ENCODE measurements at places on chromosomes 11 and 22.
A peak's percentile ranks its signal among the peaks of the same experiment; 100 is the strongest.

DNA sequence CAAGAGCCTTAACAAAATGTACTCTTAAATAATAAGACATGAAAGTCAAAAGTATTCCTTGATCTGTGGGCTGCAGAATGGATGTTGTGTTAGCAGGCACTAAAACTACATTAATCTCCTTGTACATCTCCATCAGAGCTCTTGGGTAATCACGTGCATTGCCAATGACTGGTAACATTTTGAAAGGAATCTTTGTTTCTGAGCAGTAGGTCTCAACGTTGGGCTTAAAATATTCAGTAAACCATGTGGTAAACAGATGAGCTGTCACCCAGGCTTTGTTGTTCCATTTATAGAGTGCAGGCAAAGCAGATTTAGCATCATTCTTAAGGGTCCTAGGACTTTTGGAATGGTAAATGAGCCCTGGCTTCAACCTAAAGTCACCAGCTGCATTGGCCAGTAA, 152.9 kb downstream of the PKNOX2 start:
- no peak for DNase-seq

GRCh38 chr22:17007257-17007656, 765 bp downstream of the GAB4 start:
- DNase-seq, result no peak

DNA sequence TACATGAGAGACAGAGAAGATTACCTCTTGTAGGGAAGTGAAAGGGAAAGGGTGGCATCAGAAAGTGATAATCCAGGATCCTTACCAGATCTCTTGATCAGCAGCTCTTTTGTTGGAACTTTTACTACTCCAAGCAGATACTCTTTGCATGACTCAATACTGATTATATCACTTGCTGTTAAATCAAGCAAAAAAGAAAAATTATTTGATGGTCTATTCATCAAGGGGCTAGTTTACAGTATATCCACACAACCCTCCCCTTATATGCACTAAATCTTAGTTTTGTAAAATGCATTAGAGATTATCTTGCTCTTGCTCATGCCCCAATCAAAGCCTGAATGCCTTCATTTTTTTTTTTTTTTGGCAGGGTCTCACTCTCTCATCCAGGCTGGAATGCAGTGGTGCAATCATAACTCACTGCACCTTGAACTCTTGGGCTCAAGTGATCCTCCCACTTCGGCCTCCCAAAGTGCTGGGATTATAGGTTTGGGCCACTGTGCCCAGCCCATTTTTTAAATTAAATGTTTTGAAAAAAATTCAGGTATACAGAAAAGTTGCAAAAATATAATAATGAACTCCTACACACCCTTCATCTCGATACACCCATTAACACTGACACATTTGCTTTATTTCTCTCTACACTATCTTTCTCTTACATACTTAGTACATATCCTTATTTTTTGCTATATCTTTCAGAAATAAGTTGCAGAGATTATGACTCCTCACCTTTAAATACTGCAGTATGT, 76.1 kb upstream of the UCP3 start:
- no peak for DNase-seq

GRCh38 chr11:75474878-75475766, 42.1 kb upstream of the KLHL35 start:
- DNase-seq, result no peak

DNA sequence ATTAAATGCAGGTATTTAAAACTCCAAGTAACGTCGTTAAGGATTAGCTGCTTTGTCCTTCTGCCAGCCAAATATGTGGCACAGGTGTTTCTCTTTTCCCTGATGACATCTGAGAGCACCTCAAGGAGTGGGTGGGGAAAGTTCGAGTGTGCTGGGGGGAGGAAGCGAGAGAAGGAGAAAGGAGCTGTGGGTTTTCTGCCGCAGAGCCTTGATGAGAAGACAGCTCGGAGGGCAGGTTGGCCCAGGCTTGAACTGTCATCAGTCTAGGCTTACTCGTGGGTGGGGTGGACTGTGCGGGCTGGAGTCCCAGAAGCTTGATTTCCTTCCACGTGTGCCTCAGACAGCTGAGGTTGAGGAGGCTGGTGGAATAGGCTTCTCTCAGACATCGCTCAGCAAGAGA, 15.2 kb upstream of the SORL1-AS1 start:
- DNase-seq, result no peak

GRCh38 chr11:117335399-117335798, 7.7 kb downstream of the CEP164 start:
- no peak for DNase-seq

- DNase-seq, result no peak
Observed at GRCh38 chr11:45436118-45436517, 150.0 kb upstream of the SYT13 start.

GRCh38 chr11:67277231-67277961, 11.1 kb downstream of the GRK2 start:
- DNase-seq, result no peak

DNA sequence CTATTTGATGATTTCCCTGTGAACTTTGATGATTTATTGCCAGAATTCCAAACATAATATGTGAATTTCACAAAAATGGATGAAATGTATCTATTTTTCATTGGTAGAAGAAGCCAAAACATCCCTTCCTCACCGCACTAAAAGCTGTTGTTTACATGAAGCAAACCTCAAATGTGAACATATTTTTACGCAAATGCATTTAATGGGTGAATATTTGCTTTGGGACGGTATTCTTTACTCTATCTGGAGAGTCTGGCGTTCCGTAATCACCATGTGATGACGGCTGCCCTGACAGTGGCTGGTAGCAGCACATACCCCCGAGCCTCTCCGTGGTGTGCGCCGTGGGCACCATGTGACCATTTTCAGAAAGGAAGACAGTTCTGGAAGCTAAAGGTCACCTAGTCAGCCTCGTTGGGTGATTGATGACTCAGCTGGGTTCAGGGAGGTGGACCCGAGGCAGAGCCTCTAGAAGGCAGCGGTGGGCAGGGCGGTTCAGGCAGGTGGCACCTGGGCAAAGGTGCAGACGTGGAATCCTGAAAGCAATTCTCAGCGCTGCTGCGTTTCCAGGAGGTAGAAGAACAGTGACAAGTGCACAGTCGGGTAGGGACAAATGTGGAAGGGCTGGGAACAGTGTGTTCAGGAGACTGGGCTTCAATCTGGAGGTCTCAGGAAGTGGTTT, 45.3 kb downstream of the PPARA start:
- DNase-seq, result no peak

- no peak for DNase-seq
Observed at GRCh38 chr11:74839446-74839845, 90.8 kb downstream of the RNF169 start.

DNA sequence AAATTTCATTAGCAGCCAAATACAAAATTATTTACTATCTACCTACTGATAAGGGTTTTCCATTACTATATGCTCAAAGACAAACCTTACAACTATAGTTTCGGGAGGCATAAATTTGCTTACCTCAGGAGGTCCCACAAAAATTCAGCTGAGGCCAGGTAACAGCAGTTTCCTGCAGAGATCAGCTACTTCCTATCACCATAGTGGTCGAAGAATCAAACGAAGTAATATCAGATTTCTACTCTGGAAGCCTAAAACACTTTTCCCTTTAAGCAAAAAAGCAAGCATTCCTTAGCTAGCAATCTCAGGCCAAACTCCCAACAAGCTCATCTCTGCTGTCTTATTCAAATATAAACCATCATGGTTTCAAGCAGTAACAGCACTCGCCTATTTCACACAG, 3.1 kb downstream of the NAP1L4 start:
- no peak for DNase-seq

GRCh38 chr22:39839917-39840510, 53.5 kb downstream of the ENTHD1 start:
- no peak for DNase-seq

DNA sequence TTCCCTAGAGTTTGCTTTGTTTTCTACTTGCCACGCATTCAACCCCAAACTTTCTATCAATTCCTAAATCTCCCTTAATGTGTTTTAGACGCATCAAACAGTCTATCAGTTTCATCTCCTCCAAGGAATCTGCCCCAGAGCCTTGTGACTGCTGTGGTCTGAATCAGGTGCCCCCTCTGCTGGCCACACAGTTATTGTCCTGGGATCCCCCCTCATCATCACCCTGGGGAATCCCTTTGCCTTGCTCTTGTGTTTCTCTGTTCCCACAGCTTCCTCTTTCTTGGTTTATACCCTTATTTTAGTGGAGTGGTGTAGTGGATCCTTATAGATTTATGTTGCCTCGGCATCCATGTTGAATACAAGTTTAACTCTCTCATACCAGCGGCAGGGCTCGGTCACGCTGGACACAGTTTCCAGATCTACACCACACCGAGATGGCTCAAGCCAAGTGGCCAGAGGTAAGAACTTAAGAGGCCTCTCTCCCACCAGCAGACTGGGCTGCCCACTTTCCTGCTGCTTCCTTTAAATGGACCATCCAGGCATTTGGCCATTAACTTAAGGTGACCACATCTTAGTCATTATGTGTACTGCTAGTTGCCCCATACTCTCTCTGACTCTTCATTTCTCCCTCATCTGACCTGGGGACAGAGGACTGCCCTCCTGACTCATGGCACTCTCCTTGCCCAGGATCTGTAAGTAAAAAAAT, 8.2 kb downstream of the UPB1 start:
- DNase-seq, result no peak

GRCh38 chr11:65571940-65572339, 398 bp upstream of the FAM89B start:
- DNase-seq, result no peak

- no peak for DNase-seq
Observed at GRCh38 chr22:25085930-25086901, 113.4 kb upstream of the CRYBB3 start.

GRCh38 chr22:31055635-31056159, 25.4 kb upstream of the SMTN start:
- peak; percentile 93 for DNase-seq

DNA sequence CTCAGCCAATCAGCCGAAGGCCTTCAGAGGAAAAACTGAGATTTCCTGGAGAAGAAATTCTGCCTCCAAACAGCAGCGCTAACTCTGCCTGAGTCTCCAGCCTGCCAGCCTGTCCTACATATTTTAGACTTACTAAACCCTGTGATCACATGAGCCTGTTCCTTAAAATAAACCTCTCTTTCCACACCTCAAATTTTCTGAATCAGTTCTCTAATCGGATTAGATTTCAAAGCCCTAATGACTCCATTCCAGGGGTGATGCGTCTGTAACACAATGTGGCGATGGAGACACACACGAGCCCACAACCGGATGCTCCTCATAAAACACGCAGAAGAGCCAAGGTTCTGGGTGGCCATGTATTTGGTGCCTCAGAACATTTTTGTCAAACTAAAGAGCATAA, 1371.2 kb downstream of the BRD1 start:
- DNase-seq, result no peak

DNA sequence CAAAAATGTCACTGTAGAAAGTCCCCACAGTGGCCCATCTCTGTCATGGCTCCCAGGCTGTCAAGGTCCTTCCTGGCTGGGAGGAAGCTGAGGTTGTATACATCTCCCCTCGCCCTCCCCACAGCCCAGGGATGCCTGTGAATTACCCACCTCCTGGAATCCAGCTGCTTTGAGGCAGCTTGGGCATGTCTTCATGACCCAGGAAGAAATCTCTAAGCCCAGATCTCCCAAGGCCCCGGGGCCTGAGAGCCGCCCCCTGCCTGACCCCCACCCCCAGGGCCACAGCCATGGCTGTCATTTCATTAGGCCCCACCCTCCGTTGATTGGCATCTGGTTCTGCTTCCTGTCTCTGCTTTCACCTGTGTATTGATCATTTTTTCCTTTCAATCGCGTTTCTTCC, 207.5 kb downstream of the TBC1D22A start:
- no peak for DNase-seq

DNA sequence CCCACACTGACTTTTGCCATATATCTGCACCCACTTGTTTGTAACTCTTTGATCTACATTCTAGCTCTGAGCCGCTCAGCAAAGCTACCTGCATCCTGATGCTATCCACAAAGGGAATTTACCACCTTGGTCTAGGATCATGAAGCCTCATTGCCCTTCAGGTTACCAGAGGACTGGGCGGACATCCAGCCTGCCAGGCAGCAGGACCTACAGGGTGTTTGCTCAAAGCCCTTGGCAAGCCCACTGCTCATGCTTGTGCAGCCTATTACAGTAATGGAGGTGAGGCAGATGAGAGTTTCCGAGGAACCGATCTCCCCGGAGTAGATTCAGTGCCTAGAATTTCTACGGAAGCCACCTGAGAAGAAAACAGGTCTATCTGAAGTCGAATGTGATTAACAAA, 417.2 kb downstream of the OPCML start:
- DNase-seq, result no peak

- DNase-seq, result peak; percentile 52
Observed at GRCh38 chr22:46934746-46935491, 172.5 kb downstream of the TBC1D22A start.

DNA sequence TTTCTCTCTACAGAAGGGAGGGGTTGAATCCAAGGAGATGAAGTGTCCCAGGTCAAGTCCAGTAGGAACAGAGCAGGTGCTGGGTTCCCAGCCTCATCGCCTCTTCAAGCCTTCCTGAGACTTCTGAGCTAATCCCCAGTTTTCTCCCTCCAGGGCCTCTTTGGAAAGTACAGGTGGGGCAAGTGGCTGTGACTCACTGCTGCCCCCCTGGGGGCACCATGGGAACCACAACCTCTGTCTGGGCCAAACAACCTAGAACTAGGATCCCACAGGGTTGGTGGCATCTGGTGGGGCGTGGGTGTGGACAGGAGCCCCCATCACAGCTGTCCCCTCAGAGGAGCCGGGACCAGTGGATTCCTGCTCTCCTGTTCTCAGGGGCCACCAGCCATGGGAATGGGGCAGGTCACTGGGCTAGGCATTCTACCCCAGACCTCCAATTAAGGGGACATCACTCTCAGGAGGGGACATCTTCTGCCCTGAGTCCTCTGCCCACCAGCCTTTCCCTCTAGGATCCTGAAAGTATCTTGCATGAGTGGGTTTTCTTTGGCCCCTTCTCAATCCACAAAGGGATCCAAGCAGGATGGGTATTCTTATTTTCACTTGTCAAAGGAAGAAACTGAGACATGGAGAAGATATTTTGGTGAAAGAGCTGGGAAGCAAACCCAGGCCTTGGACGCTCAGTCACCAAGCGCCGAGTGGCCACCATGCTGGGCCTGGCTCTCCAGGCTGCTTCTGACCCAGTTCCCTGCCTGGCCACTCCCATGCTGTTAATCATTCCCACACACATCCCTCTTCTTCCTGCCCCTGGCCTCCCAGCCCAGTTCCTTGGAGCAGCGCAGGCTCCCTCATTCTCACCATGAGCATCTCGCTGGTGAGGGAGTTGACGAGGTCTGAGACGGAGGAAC, 23.8 kb downstream of the LRRC10B start:
- no peak for DNase-seq

Measured in BJ (cell line).